GM23338 (cell line): ENCODE measurements at places on chromosomes 2 and 18.
A peak's percentile ranks its signal among the peaks of the same experiment; 100 is the strongest.

DNA sequence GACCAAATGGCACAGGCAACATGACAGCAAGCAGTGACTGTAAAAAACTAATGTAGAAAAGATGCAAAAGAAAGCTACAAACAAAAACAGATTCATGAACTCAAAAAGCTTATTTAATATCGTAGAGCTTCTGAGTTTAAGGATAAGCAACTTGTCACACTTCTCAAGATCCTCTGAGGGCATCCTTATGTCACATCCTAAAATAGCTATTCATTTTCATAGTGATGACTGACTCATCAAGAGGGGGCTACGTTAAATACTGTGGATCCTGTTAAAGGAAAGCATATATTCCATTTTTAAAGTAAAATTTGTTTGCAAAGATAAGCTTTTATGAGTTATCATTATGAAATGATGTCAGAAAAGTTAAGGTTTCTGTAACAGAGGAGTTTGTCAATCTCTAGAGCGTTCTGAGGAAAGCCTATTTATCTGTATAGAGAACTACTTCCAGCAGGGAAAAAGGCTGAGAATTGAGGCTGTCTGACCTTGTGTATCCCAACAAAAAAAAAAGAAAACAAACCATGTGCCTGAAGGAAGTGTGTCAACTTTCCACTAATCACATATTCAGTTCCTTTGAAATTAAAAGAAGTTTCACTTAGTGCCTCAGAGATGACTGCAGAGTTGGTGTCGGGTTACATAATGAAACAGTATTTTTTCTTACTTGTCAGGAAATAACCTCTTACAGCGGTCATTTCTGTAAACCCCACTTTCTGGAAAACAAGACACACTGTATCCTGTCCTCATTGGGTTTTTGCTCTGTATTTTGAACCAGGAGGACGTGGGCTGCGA is 115.5 kb downstream of the ESCO1 start:
- no peaks in the 10 kb centered on the region for H3K36me3 ChIP-seq
- H3K27ac ChIP-seq, result no peak overlapping the region
- no peak for DNase-seq
- H3K4me3 ChIP-seq, result no peak overlapping the region
- H3K4me1 ChIP-seq, result peaks cover 10% of the 10 kb centered on the region

- no peaks in the 10 kb centered on the region for H3K36me3 ChIP-seq
- H3K4me1 ChIP-seq, result peaks cover 6% of the 10 kb centered on the region; the same call in 1 of the 2 replicates
- no peak overlapping the region for H3K27ac ChIP-seq
- H3K27me3 ChIP-seq, result no peaks in the 10 kb centered on the region
Measured at GRCh38 chr2:147033044-147033443, 811.8 kb upstream of the ACVR2A start.

- H3K27me3 ChIP-seq, result no peaks in the 10 kb centered on the region
- H3K4me1 ChIP-seq, result peaks cover 14% of the 10 kb centered on the region; the same call in 1 of the 2 replicates
- H3K4me3 ChIP-seq, result no peak overlapping the region
- no peaks in the 10 kb centered on the region for H3K36me3 ChIP-seq
- DNase-seq, result no peak
- H3K27ac ChIP-seq, result no peak overlapping the region
Measured at GRCh38 chr2:217942731-217943335, 60.0 kb downstream of the TNS1 start.

DNA sequence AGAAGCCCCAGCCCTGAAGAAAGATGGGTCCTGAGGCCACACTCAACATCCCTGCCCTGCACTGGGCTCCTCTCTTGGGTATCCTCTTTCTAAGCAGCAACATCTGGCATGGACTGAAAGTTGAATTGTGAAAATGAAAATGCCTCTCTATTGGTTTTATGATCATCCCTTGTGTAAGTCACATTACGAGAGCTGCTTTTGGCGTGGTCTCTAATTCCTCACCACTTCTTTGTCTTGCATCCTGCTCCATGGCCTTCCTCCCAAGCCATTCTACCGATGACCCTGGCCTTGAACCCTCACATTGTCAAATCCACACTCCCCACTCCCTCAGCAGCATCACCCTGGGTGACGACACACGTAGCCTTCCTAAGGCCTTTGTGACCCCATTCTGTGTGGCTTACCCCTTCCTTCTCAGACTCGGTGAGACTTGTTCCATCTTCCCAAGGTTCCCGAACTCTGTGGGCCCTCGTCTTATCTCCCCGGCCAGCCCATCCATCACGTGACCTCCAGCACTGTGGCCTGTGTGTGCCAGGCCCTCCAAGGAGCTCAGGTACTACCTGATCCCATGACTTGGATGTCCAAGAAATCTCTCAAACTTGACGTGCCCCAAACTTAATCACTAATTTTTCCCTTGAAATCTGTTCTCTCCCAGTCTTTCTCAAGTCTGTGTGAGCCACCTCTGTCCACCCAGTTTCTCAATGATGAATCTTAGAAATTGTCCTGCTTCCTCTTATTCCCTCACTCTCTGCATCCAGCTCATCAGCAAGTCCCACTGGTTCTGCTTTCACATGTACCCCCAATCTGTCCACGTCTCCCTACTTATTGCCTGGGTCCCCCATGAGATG is 194.7 kb upstream of the HS6ST1 start:
- no peak overlapping the region for H3K4me3 ChIP-seq
- DNase-seq, result no peak
- H3K4me1 ChIP-seq, result peaks cover 8% of the 10 kb centered on the region; the same call in 1 of the 2 replicates
- H3K27ac ChIP-seq, result no peak overlapping the region

DNA sequence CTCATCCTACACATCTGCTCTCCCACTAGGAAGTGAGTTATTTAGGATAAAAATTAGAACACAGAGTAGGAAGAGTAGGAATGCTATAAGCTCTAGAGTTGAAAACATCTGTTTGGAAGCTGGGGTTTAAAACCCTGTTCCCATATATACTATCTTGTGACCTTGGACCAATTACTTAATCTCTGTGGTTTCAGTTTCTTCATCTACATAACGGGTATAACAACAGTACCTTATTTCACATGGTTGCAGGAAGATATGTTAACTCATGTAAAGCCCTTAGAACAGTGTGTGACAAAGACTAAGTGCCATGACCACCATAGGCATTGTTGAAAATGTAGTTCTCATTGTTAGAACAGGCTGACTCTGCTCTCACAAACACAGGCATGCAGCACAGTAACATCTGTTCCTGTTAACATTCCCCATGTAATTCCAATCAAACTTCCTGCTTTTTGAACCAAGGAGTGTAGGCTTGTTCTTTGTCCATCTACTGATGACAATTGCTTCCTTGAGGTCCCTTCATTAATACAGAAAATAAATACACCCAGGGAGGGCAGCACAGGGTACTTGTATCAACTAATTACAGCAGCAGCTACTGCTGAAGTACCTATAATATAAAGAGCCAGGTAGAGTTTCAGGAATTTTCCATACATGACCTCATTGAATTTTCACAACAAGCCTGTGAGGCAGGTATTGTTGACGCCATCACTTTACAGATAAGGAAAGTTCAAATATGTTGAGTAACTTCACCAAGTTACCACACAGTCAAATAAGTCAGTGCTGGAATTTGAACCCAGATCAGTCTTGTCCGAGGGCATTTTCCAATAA is 204.2 kb downstream of the L3MBTL4 start:
- H3K4me1 ChIP-seq, result no peaks in the 10 kb centered on the region
- no peaks in the 10 kb centered on the region for H3K36me3 ChIP-seq
- H3K27me3 ChIP-seq, result no peaks in the 10 kb centered on the region

- H3K4me1 ChIP-seq, result peaks cover 7% of the 10 kb centered on the region
- H3K27ac ChIP-seq, result no peak overlapping the region
- peak overlapping the region; percentile 79 for H3K4me3 ChIP-seq
- no peaks in the 10 kb centered on the region for H3K36me3 ChIP-seq
- H3K27me3 ChIP-seq, result peaks cover 36% of the 10 kb centered on the region
Measured at GRCh38 chr2:86807468-86808275, 17.0 kb upstream of the CD8A start.

DNA sequence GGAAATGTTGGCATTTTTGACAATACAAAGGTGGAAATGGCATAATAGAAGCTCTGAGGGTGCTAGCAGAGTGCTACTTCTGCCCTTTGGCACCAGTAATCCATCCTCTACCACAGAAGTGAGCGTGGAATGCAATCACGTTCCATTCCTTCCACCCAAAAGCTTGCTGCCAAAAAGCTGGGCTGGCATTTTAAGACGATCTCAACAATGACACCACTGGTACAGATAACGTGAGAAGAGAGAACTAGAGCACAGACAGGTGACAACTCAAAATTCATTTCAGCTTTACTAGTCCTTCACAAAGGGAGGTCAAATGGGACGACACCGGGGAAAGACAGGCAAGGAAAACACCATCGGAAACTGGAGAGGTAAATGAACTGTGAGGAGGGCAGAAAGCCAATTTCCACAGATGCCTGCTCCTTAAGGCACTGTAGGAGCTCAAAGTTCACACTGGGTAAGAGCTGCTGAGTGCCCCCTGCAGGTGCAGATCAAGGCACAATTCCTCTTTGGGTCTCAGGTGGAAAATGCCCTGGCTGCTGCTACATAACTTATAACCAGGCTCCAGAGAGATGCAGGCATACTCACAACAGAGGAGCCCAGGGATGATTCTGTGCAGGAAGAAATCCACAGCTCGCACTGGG is 50.7 kb upstream of the RNU4ATAC start:
- H3K4me1 ChIP-seq, result peaks cover 10% of the 10 kb centered on the region
- H3K27ac ChIP-seq, result peak overlapping the region; percentile 77; the same call in 1 of the 2 replicates
- H3K4me3 ChIP-seq, result no peak overlapping the region
- no peaks in the 10 kb centered on the region for H3K36me3 ChIP-seq
- DNase-seq, result peak; percentile 59
- no peaks in the 10 kb centered on the region for H3K27me3 ChIP-seq

DNA sequence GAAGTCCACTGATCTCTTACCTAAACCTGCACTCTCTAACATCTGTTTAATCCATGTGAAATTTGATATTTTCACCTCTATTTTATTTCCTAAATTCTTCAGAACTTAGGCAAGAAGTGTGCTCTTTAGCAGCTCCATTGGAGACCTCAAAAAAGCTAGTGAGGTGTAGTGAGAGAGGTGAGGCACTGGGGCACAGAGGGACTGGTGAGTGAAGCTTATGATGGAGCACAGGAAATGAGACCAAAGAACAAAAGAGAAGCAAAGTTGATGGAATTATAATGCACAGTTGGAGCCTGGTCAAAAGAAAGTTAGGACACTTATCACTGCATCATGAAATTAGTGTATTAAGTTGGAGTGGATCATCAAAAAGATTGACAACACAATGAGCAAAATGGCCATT is 1050.7 kb upstream of the NRXN1 start:
- no peaks in the 10 kb centered on the region for H3K27me3 ChIP-seq
- H3K27ac ChIP-seq, result no peak overlapping the region
- no peaks in the 10 kb centered on the region for H3K36me3 ChIP-seq

- H3K27ac ChIP-seq, result no peak overlapping the region
- no peaks in the 10 kb centered on the region for H3K36me3 ChIP-seq
- H3K4me3 ChIP-seq, result no peak overlapping the region
- peaks cover 7% of the 10 kb centered on the region for H3K4me1 ChIP-seq
Measured at GRCh38 chr2:177683661-177684069, 291.1 kb downstream of the AGPS start.

DNA sequence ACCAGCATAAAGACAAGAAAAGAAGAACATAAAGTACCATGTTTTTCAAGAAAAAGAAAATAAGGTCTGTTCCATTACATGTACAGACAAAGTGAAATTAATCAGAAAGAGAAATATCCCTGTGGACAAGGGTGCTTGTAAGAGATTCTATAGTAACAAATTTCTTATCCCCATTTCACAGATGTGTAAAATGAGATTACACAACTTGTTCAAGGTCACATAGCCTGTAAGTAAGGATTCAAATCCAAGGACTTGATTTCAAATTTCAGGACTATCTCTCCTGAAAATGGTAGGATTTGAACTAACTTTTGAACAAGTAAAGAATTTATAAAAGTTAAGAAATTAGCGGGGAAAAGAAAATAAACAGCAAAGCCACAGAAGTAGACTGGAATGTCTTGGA is 248.2 kb upstream of the SLC39A10 start:
- H3K27ac ChIP-seq, result no peak overlapping the region
- no peaks in the 10 kb centered on the region for H3K36me3 ChIP-seq
- peaks cover 20% of the 10 kb centered on the region for H3K4me1 ChIP-seq
- H3K4me3 ChIP-seq, result no peak overlapping the region
- DNase-seq, result no peak
- H3K27me3 ChIP-seq, result no peaks in the 10 kb centered on the region

GRCh38 chr2:218193701-218194100 is 23.3 kb upstream of the ARPC2 start:
- no peak overlapping the region for H3K4me3 ChIP-seq
- H3K4me1 ChIP-seq, result no peaks in the 10 kb centered on the region
- H3K27me3 ChIP-seq, result no peaks in the 10 kb centered on the region
- no peak overlapping the region for H3K27ac ChIP-seq
- no peaks in the 10 kb centered on the region for H3K36me3 ChIP-seq
- no peak for DNase-seq

GRCh38 chr2:99936065-99936464 is 206.3 kb downstream of the AFF3 start:
- H3K27me3 ChIP-seq, result no peaks in the 10 kb centered on the region
- no peaks in the 10 kb centered on the region for H3K36me3 ChIP-seq
- no peak overlapping the region for H3K27ac ChIP-seq
- H3K4me3 ChIP-seq, result no peak overlapping the region
- DNase-seq, result no peak

DNA sequence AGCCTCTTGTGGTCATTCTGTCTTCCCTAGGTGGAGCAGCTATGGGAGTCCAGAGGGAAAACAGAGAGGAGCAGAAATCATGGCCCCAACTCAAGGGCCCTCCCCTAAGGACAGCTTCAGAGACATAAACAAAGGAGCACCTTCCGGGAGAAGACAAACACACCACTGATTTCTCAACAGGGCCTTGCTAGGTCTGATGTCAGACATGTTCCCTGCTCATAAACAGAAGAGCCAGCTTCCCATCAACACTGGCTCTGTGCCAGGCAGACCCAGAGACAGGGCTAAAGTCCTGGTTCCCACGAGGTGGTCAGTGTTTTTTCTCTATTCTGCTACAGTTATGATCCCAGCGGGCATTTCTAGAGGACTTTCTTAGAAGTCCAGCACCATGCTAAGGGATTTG is 19.3 kb downstream of the CXCR2 start:
- no peak for DNase-seq
- no peaks in the 10 kb centered on the region for H3K27me3 ChIP-seq
- no peaks in the 10 kb centered on the region for H3K4me1 ChIP-seq
- H3K27ac ChIP-seq, result no peak overlapping the region

DNA sequence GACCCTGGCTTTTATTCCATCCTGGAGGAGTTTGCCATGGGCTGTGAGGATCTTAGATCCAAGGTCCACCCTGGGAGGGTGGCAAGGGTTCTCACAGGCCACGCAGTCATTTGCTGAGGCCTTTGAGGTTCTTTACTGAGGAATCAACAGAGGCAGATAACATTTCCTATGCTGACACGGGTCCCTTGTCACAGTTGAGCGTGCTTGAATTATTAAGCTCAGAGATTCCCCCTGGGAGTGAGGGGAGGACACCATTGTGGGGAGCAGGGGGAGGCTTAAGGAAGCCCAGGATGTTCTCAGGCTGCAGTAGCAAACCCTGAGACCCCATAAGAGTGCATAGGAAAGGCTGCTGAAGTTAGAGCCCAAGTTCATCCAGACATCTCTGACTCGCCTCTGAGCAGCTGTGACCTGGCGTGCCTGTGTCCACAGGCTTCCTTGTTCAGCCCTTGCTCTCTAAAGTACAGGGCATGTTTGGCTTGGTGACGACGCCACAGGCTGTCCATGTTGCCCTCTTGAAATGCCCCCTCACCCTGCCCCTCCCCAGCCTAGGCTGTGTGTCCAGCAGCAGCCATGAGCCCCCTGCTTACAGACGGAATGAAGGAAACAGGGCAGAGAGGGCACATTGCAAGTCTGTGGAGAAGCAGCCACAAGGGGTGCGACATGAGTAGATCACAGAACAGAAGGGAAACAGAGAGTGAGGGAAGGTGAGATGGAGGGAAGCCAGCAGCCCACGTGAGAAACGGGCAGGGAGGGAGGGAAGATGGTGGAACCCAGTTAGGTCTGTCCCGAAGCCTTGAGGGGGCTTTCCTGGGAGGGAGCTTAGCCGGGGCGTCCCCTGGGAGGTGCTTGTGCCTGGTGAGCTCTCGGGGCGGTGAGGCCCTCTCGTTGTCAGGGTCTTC is 34.0 kb downstream of the NAPG start:
- no peaks in the 10 kb centered on the region for H3K27me3 ChIP-seq
- no peak overlapping the region for H3K27ac ChIP-seq
- H3K36me3 ChIP-seq, result peaks cover 10% of the 10 kb centered on the region; the same call in 1 of the 2 replicates
- no peak overlapping the region for H3K4me3 ChIP-seq
- H3K4me1 ChIP-seq, result no peaks in the 10 kb centered on the region
